Fibroblast of upper back skin (primary cell): ENCODE measurements at places on chromosomes 3 and 15.

- DNase-seq = no peak
Measured at GRCh38 chr3:107637416-107638183, 114.8 kb downstream of the BBX start.

DNA sequence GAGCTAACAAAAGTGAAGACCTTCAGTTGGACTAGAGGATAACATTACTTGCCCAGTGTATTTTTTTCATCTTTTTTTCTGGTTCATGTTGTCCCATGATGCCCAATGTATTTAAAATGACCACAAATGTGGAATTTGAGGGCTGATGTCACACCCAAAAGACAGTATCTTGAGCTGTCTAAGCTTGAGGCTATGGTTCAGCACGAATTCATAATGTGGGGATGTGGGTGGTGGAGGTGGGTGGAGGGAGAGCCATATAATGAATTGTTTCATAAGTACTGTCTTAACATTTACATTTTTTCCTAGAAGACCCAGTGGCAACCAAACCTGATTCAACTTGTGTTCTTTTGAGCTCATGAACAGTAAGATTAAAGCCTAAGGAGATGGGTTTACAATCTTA is 37.5 kb downstream of the CHAC1 start:
- no peak for DNase-seq

GRCh38 chr15:47846876-47847275 is 129.6 kb downstream of the SEMA6D start:
- DNase-seq = no peak

GRCh38 chr3:128193168-128193567 is 39.9 kb downstream of the EEFSEC start:
- no peak for DNase-seq

DNA sequence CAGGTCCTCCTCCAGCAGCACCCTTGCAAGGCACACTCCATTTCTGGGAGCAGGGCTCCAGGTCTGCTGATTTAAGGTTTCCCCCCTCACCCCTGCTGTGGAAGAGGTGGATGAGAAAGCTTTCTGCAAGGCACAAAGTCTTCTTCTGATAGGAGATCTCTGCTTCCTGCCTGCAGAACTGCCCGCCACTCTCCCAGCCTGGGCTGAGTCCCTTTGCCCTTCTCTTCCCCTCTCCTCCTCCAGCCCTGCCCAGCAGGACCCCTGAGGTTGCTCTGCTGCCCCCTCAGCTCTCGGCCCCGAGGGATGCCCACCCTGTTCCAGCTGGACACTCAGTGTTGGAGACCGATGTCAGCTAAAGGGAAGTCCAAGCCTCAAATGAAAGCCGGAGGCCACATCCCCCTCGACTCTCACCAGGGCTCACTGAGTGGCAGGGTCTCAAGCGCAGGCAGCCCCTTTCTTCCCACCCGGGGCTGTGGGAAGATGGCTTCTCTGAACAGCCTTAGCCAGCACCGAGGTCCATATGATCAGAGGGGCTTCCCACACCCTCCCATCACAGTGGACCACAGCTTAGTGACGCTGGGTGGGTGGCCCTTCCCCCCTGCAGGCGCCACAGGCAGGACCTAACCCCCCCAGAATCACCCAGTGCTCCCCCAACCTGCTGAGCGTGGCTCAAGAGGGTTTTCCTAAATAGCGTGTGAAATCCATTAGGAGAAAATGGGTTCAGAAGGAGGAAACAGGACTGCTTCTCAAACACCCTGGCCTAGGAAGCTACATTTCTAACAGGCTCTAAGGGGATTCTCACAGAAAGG is 4.0 kb downstream of the ATP10A start:
- no peak for DNase-seq

DNA sequence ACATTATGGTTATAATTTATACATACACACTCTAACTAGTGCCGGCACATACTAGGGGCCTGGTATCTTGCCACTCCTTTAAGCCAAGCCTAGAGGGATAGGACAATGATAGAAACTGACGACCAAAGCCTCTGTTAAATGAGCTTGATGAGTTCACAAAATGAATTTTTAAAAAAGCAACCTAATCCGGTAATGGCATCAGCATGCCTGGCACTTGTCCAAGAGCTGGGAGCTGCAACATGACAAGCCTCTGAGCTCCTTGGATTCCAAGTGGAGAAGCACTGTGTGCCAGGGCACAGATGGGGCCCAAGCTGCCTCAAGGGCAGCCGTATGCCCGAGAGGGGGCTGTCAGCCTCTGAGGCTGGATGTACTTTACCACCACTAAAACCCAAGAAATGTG is 9.7 kb downstream of the ETV5 start:
- peak; percentile 81 for DNase-seq

- no peak for DNase-seq
Measured at GRCh38 chr3:177672252-177672911, 475.1 kb upstream of the TBL1XR1 start.

GRCh38 chr15:78034495-78035191 is 42.9 kb downstream of the TBC1D2B start:
- no peak for DNase-seq

DNA sequence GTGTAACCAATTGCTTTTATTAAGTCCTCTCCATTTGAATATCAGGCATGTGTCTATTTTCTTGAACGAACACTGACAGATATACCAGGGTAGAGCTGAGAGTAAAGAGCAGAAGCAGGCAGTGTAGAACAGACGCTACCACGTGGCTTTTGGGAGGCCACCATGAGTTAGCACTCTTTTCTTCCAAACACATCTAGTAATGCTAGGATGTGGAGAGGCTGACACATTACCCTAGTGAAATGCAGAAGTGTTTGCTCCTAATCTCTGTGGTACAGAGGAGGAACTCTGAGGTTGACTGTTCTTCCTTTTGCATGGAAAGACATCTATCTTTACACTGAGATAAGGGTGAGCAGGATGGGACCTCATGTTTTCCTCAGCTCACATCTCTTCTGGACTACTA is 216.3 kb downstream of the SATB1 start:
- DNase-seq = no peak

GRCh38 chr3:150635076-150635475 is 32.0 kb downstream of the SELENOT start:
- no peak for DNase-seq

- DNase-seq = no peak
Measured at GRCh38 chr3:73326396-73326795, 264.9 kb downstream of the EBLN2 start.

DNA sequence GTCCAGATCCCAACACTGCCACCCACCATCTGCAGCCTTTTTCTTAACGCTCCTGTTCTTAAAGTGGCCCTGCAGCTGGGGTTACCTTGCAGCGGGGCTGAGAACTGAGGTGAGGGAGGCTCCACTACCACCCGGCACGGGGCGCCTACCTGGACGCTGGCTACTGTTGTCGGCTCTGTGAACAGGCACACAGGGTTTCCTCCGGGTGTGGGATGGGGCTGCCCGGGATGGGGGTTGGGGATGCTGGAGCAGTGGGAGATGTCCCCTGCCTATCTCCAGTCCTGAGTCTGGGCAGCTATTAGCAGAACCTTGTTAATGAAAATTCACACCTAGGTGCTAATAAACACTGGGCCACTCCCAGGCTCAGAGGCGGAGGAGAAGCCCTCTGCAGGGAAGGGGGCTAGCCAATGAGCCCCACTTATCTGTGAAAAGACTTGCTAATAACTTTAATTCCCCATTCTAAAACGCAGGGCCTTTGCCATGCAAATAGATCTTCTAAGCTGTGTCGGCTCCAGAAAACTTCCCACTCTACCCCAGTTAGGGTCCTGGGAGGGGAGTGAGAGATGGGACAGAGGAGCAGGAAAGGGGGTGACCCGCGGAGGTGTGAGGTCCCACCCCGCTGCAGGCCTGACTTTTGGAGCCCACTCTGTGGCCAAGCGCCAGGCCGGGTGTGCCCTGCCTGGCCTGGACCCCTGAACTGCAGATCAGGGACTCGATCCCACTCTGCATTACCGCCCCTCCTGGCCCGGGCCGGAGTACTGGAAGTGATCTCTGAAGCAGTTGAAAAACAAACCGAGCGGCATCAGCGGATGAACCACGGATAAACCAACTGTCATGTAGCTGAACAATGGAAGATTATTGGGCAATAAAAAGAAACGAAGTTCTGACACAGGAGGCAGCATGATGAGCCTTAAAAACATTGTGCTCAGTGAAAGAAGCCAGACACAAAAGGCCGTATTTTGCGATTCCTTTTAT is 3.1 kb downstream of the MESP1 start:
- DNase-seq = no peak

DNA sequence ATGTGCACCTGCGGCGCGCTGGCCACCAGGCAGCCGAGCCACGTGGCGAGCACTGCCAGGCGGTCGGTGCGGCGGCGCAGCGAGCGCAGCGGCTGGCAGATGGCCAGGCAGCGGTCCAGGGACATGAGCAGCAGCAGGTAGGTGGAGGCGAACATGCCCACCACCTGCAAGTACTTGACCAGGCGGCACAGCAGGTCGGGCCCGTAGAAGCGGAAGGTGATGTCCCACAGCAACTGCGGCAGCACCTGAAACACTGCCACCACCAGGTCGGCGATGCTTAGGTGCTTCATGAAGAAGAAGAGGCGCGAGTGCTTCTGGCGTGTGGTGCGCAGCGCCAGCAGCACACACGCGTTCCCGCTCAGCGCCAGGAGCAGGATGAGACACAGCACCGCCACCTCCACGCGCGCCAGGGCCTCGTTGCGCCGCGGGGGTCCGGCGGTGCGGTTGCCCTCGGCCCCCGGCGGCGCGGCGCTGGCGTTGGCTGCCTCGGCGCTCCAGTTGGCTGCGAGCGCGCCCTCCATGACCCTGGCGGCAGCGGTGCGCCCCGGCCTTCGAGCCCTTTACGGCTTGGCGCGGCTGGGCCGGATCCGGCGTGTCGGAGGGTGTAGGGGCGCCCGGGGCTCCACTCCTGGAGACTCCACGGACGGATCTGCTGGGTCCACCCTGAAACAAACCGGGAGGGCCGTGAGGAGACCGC is 1.6 kb downstream of the OXTR start:
- no peak for DNase-seq

- DNase-seq = no peak
Measured at GRCh38 chr3:52779837-52780585, 2.6 kb downstream of the ITIH1 start.

- no peak for DNase-seq
Measured at GRCh38 chr15:66927201-66928077, 138.0 kb upstream of the SMAD3 start.

DNA sequence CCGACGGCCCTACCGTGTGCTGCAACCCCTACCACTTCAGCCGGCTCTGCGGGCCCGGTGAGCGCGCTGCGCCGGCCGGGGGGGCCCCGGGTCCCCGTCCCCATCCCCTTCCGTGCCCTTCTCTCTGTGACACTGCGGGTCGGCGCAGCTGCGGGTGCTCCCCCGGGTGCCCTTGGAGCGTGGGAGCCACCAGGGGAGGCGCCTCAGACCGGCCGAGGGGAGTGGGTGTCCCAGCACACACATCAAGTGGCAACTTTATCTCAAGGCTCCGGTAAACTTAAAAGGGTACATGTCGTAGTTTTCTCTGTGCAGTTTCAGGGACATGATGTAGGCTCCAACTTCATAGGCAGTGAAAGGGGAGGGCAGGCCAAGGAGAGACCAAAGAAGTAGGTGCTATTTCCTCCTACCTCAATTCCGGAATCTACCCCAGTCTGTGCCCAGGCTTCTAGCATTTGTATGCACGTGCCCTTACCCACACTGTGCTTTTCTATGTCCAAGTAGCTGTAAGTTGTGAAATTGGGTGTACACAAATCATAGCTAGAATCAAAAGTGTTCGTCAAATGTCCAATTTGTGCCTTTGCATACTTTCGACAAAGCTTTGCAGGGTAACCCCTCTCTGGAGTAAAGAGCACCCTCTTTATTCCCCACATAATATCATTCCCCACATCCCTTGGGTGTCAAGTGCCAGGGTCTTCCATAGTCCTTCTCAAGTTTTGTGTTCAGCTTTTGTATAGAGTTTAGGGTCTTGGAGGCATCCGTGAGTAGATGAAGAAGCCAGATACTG is 2.2 kb downstream of the SMAD6 start:
- no peak for DNase-seq

- DNase-seq = no peak
Measured at GRCh38 chr3:123122525-123123315, 55.9 kb downstream of the PDIA5 start.

- DNase-seq = no peak
Measured at GRCh38 chr3:195558602-195559001, 15.5 kb upstream of the PPP1R2 start.

DNA sequence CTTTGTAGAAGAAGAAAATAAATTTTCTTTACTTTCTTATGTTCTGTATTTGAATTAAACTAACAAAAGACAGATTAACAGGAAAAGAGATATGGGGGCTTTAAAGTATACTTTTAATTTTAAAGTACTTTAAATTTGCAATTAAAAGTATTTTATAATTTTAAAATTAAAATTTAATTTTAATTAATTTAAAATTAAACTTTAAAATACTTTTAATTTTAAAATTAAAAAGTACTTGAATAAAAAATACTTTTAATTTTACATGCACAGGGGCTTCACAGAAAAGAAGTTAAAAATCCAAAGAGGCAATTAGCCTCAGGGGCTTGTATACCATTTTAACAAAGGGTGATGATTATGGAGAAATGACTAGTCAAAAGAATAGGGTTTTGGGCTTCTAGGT is 420.5 kb upstream of the TGFBR2 start:
- DNase-seq = no peak

DNA sequence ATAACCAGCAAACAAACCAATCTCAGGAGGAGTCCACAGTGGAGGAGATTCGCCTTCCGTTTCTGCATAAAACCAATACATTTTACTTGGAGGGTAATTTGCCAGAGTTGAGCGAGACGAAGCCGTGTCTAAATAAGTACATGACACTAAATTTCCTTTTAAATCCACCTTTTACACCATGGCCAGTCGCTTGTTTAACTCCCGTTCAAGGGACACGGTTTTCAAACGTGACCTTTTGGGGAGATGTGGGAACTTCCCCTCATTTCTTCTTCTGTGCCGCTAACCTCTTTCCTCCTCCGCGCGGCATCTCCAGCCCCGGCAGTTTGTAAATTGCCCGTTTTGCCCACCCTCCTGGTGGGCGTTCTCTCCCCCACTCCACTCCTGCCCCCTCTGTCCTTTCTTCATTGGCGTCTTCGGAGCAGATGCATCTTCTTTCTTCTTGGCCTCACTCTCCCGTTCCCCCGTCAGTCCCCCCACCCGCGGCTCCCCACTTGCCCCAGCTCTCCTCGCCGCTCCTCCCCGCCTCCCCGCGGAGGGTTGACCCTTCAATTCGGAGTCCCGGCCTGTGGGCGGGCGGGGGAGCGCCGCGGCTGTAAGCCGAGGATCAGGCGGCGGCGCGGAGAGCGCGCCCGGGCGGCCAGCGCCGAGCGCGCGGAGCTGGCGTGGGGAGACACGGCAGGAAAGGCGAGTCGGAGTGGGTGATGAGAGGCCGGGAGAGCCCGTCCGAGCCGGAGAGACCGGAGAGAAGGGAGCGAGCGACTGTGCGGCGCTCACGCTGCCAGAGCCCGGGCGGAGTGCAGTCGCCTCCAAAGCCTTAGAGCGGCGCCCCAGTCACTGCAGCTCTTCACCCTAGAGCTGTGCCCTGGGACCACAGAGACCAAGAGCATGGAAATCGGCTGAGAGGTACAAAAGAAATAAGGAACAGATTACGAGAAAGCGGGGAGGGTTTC is at the start of gene NLGN1:
TSS of gene NLGN1 (plus strand) at position 584 of the 950 bp plus-strand sequence.
- peak; percentile 62 for DNase-seq

DNA sequence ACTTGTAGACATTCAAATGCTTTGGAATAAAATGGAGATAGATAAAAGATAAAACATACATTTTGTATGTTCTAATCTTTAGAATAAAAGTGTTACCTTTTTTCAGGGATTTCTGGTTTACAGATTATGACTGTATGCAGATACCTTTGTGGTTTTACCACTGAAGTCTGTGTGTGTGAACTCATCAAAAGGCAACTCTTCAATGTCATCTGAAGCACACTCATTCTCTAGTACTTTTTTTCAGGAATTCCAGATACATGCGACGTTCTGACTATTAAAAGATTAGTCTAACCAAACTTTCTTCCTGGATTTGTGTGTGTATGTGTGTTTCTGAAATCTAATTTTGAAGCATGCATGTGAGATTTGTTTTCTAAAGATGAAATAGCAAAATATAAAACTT is 188.6 kb downstream of the NLGN1 start:
- peak; percentile 34 for DNase-seq
